ENCODE measurements at places on chromosomes 11 and 22.

DNA sequence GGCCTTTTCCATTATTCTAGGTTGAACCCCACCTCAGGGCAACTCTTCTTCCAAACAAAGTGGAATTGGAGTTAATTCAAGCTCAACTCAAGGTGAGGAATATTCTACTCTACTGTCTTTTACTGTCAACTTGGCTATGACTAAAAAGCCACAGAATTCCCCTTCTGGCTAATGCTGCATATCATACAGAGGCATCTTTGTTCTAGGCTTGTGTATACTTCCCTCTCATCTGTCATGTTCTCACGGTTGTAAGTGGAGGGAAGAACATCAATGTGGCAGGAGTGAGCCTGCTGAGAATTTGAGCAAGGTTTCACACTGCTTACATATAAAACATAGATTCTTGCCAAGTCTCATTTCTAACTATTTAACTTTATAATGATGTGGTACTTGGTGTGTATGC, 921.4 kb upstream of the CNTN5 start:
- DNase-seq: no peak

DNA sequence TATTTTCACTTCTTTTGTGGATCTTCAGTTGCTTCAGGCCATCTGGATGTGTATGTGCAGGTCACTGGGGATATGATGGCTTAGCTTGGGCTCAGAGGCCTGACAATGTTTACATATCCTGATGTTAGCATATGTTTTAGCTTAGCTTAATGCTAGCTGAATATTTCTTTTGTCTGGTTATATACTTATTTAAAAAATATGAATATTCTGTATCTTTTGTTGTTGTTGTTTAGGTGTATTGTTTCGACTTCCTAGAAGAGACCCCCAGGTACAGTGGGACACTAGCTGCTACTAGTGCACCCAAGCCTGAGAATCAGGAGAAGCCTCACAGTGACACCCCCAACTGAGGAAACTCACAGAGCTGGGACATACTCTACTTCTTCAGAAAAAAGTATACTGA, at the start of gene KDM4E:
TSS of gene KDM4E (plus strand) at position 301 of the 400 bp plus-strand sequence. CDS start 300 bp downstream, outside the sequence.
- DNase-seq: no peak

GRCh38 chr11:120688163-120688562, 176.6 kb downstream of the GRIK4 start:
- no peak for DNase-seq

- DNase-seq: no peak
Observed at GRCh38 chr11:82980292-82980691, 78.8 kb downstream of the DDIAS start.

DNA sequence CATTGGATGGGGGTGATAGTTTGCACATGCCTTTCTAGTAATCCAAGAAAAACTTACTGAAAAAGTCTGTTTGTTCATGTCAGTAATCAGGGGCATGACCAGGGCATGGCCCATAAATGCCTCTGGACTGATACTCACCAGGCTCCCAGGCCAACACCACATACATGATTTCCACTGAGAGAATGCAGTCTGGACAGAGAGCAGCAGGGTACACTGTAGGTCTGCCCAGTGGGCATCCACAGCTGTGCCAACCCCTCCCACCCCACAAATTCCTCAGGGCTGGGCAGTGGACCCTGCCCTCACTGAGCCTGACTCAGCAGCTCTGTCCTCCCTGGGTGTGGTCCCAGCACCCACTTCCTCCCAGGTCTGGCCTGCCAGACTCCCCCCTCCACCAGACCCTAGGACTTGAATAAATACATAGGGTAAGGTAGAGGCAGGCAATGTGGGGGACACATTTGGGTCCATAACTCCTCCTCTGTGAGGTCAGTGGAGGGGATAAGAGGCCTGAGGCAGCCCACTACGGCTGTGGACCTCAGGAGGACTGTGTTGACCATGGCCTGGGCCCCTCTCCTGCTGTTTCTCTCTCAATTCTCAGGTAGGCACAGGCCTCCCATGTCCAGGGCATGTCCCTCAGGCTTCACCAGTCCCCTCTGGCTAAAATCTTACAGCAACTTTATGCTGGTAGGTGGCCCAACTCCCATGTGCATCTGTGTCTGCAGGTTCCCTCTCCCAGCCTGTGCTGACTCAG, 92.2 kb upstream of the TOP3B start:
- DNase-seq: no peak

DNA sequence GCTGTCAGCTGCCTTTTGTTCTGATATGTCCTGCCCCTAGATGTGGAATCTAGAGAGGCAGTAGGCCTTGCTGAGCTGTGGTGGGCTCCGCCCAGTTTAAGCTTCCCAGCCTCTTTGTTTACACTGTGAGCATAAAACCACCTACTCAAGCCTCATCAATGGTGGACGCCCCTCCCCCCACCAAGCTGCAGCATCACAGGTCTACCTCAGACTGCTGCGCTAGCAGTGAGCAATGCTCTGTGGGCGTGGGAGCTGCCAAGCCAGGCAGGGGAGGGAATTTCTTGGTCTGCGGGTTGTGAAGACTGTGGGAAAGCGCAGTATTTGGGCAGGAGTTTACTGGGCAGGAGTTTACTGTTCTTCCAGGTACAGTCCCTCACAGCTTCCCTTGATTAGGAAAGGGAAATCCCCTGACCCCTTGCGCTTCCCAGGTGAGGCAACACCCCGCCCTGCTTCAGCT, 98.5 kb downstream of the SMCO4 start:
- no peak for DNase-seq

GRCh38 chr11:60310407-60310998, 16.6 kb upstream of the MS4A6E start:
- no peak for DNase-seq

GRCh38 chr11:8056810-8057463, 24.1 kb upstream of the TUB start:
- DNase-seq: no peak

- DNase-seq: no peak
Observed at GRCh38 chr22:28674121-28674563, 5.5 kb downstream of the TTC28 start.

- peak; percentile 34 for DNase-seq
Observed at GRCh38 chr11:71406681-71407080, 41.5 kb downstream of the DHCR7 start.

All from NCI-H1092 treated with DMSO at 0.1 percent for 48 hours (cell line).